ENCODE measurements at places on chromosomes 6 and 20.

- DNase-seq = no peak
Measured at GRCh38 chr20:62142252-62143080, 728 bp downstream of the PSMA7 start.

GRCh38 chr6:81138236-81138635 is 614.2 kb downstream of the TENT5A start:
- no peak for DNase-seq

DNA sequence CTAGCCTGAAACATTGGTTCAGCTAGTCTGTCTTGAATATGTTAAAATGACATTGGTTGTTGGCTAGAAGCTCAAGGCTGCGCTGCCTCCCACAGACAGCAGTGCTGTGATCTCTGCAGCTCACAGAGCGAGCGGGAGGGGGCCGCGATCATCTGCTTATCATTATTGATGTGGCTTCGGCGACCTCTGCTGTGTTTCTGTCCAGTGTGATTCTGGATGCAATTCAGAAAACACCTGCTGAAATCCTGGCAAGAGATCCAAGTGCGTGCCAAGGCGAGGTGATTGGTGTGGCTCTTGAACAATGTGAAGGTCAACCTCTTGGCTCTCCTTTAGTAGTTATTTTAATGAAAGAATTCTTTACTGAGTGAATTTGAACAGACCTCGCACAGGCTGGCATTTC is 142.3 kb upstream of the SASH1 start:
- DNase-seq = no peak

GRCh38 chr20:50332491-50332980 is 141.9 kb downstream of the CEBPB start:
- DNase-seq = no peak

DNA sequence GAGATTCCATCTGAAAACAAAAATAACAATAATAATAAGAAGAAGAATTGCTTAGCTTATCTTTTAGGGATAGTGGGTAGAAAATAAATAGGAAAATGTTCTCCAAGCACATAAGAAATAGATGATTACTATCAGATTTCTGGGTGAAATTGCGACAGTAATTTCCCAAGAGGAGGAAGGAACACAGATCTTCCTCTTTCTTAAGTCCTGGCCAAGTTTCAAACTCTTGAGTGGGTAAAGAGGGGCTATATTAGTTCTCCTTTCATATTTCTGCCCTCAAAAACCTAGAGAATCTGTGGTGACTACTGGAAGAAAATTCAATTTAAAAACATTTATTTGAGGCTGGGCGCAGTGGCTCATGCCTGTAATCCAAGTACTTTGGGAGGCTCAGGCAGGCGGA is 63.7 kb downstream of the PHACTR2 start:
- no peak for DNase-seq

- no peak for DNase-seq
Measured at GRCh38 chr20:62301111-62301668, 1.6 kb upstream of the ADRM1 start.

DNA sequence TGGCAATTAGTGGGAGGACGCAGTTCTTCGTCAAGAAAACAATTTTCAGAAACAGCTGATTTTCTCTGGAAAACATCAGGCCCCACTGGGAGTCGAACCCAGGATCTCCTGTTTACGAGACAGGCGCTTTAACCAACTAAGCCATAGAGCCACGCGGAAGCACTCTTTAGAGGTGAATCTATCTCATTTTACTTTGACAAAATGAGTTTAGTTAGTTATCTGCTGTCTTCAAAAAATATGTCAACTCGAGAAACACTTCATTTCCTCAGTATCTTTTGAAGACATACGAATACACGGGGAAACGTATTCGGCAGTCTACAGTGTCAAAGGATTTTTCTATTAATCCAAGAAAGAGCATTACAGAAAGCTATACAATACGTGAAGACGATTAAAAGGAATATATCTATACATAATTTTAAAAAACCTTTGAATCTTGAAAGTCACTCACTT is 26.7 kb downstream of the GPX6 start:
- no peak for DNase-seq

DNA sequence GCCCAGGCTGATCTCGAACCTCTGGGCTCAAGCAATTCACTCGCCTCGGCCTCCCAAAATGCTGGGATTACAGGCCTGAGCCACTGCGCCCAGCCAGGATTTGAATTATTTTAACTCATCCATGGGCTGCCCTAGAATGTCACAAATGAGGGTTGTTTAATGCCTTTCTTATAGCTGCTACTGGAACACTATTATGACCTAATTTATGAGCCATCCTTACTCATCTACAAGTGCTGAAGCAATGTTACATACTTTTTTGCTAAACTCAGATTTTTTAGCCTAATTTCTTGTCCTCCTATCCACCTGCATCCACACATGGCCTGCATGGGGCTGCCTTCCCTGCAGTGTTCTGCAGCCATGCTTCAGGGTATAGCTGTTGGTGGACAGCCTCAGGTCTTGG is 59.9 kb downstream of the RTN4IP1 start:
- no peak for DNase-seq

DNA sequence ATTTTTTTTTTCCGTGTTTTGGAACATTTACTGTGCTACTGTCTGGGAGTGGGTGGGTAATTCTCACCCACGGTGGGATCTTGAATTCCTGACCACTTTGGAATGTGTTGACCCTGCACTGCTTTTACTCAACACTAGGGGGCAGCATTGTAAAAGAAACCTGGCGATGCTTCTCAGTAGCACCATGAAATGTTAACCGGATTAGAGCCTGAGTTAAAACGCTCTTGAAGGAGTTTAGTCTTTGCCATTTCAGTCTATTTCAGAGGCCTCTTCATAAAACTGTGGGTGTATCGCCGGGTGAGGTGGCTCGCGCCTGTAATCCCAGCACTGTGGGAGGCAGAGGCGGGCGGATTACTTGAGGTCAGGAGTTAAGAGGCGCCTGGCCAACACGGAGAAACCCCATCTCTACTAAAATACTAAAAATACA is 114.4 kb upstream of the PRND start:
- peak; percentile 3 for DNase-seq

GRCh38 chr6:25278261-25278913 is 787 bp upstream of the CARMIL1 start:
- no peak for DNase-seq

GRCh38 chr6:137870308-137870644 is 3.2 kb downstream of the TNFAIP3 start:
- no peak for DNase-seq

DNA sequence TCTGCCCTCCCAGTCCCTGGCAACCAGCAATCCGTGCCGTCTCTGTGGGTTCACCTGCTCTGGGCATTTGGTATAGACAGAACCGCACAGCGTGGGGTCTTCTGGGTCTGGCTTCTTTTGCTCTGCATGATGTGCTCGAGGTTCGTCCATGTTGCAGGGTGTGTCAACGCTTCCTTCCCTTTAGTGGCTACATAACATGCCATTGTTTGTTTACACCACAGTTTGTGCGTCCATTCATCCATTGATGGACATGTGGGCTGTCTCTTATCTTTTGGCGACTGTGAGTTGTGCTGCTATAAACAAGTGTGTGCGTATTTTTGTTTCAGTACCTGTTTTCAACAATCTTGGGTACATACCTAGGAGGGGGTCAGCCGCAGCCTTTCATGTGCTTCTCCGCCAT is 149.5 kb upstream of the RPS6KA2 start:
- no peak for DNase-seq

- DNase-seq = no peak
Measured at GRCh38 chr6:113645576-113645970, 211.6 kb upstream of the MARCKS start.

GRCh38 chr6:110558575-110558974 is 82.2 kb upstream of the SLC22A16 start:
- DNase-seq = no peak

- no peak for DNase-seq
Measured at GRCh38 chr6:113406048-113406695, 451.0 kb upstream of the MARCKS start.

DNA sequence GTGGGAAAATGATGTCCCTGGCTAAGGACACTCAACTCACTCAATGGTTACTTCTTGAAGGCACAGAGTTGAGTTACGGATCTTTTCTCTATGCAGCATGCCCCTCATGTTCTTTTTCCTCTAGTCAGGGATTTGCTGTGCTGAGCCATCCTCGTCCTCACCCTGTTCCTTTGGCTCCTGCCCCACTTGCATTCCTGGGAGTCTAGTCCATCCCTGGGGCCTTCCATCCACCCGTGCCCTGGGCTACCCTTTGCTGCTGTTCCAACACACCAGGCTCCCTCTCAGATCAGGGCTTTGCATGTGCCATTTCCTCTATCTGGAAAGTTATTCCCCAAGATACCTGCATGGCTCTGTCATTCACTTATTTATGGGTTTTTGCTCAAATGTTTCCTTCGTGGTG is 13.3 kb upstream of the KCNG1 start:
- DNase-seq = no peak

DNA sequence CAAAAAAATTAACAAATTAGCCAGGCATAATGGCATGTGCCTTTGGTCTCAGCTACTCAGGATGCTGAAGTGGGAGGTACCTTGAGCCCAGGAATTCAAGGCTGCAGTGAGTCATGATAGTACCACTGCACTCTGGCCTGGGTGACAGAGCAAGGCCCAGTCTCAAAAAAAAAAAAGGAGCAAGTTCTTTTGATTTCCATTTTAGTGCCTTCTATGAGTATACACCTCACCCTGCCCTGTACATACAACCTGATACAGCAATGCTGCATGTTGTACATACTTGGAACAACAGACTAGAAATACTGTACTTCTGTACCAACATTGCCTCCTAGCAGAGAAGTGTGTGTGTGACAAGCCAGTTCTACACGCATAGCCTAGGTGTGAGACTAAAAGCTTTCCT is 97.3 kb upstream of the CARMIL1 start:
- DNase-seq = no peak

- no peak for DNase-seq
Measured at GRCh38 chr6:160248538-160248937, 10.1 kb downstream of the SLC22A2 start.

- DNase-seq = no peak
Measured at GRCh38 chr20:23032056-23032749, 2.9 kb upstream of the SSTR4 start.

DNA sequence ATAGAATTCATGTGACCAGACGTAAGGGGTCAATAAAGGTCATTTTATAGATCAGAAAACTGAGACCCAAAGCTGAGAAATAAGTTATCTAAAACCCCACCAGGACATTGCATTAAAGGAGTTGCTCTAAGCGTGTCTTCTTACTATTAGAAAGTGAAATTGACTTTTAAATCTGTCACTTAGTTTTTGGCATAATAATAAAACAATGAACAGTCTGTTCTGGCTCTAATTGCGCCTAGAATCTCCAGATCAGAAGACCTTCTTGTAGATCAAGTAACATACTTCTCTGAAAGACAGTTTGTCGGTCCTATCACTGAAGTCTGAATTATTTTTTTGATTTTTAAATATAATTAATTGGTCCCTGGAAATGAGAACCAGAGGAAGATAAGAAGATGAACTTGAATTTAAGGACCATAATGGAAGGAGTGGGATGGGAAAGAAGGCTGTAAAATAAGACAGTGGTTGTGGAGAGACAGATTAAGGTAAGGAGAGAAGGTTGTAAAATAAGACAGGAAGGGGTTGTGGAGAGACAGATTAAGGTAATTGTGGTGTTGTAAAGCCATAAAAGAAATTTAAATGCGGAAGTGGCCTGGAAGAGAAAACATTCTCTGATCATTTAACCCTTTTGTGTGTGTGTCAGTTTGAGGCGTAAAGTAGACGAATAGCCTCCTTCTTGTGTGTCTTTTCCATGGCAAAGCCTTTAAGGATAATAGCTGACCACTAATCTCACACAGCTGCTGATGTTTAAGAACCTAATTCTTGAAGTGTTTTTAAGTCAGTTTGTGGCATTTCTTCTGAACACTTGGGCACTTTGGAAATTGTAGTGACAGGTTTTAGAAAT is 20.1 kb downstream of the TOP1 start:
- DNase-seq = no peak

DNA sequence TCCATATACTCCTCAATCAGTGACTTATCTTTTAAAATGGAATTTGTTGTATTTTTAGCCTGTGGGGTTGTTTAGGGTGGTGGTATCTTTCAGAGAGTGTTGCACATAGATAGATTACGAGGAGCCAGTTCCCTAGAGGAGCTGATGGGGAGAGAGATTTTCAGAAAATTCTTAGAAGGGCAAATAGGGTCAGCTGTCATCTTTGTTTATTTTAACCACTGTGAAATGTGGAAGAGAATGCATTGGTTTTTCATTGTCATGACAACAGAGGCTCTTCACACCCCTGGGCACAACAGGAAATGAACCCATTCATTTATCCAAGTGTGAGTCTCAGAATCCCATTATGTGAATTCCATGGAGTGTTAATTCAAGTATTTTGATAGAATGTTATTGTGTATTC is 188.4 kb downstream of the JARID2 start:
- DNase-seq = no peak

DNA sequence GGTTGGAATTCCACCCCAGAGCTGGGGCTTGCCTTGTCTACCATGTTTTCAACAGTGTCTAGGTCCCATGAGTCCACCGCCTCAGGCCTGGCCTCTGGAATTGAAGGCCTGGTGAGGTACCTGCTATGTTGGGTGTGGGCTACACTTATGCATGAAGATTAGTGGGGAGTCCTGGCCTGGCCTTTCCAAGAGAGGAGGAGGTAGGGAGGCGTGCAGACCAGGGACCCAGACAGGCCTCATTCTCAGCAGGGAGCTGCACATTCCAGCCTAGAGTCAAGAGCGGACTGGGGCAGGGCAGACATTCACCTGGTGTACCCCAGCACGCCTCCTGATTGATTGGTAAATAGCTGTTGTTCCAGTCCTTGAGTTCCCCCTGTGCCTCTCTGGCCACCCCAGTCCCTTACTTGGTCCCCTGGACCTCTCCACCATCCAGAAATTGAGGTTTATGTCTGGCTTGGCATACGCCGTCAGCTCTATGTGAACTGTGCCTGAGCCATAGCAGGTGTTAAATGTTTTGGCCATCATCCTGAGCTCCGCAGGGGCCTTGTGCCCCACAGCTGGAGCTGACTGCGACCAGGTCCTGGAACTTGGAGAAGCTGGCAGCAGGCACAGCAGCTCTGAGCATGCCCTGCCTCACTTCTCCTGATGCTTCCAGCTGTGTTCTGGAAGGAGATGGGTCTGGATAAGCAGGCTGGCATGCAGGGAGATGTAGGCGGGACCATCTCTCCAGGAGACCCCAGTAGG is 8.2 kb upstream of the VEGFA start:
- DNase-seq = no peak

DNA sequence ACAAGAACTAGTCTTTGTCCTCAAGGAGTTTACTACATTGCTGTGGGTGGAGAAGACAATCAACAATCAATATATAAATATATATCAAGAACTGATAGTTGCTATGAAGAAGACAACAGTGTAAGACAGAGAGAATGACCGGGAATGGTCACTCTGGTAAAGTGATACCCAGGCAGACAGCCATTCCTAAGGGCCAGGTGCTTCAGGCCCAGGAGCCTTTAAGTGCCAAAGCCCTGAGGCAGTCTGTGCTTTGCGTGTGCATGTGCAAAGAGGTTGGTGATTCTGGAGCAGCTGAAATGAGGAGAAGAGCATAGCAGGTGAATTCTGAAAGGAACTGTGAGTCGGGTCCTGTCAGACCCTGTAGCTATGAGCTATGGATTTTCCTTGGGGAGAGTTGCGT is 154.2 kb downstream of the DOK5 start:
- no peak for DNase-seq

GRCh38 chr6:109531446-109531845 is 48.4 kb upstream of the ZBTB24 start:
- DNase-seq = no peak

- DNase-seq = no peak
Measured at GRCh38 chr6:79861023-79861422, 86.3 kb downstream of the ELOVL4 start.

GRCh38 chr6:44723439-44724197 is 336.1 kb downstream of the CDC5L start:
- no peak for DNase-seq

GRCh38 chr6:67933278-67933677 is 701.8 kb upstream of the ADGRB3 start:
- no peak for DNase-seq

- no peak for DNase-seq
Measured at GRCh38 chr20:4633780-4634179, 87.9 kb upstream of the PRND start.
